ENCODE measurements at places on chromosomes 2 and 18.

- DNase-seq: no peak
Measured at GRCh38 chr18:40056079-40056692, 1898.8 kb upstream of the PIK3C3 start.

GRCh38 chr18:75353357-75353756, 74.1 kb downstream of the SMIM21 start:
- DNase-seq: no peak

DNA sequence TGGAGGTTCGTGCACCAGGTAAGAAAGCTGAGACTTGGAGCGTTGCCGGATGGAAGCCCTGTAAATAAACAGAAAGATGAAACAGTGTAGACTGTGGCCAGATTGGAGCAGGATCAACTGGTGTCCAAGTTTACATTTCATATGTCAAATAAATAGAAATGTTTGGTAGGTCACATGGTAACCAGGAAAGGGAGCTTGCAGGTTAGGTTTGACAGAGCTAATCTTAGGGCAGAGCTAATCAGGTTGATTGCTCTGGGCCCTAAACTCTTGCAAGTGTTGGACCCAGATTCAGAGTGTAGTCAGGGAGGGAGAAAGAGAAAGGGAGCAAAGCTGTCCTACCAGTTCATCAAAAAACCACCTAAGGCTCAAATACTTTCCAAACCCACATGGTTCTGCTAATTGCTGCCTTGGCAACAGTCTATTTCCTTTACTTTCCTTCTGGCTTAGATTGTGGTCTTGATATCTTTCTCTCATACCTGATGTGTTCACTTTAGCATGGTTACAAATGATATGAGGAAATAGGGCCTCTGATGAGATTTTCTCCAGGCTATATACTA, 63.2 kb downstream of the G6PC2 start:
- no peak for DNase-seq

GRCh38 chr2:133957724-133958480, 296.0 kb upstream of the MGAT5 start:
- DNase-seq: no peak

DNA sequence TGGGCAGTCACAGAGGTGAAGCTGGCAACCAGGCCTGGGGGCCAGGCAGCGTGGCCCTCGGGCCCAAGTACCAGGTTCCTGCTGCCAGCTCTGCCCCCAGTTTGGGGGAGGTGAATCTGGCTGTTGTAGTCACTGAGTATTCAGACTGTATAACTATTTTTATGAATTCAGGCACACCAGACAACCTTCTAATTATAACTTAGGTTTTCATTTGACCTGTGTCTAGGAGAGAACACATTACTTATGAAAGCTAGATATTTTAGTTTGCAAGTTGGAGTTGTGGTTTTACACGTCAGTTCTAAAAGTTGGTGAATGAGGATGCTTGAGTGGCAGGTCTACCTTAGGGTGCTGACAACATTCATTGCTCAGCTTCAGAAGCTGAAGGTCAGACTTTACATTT, 71.7 kb downstream of the LIMS1 start:
- DNase-seq: no peak

GRCh38 chr2:120798567-120799247, 63.0 kb downstream of the GLI2 start:
- no peak for DNase-seq

DNA sequence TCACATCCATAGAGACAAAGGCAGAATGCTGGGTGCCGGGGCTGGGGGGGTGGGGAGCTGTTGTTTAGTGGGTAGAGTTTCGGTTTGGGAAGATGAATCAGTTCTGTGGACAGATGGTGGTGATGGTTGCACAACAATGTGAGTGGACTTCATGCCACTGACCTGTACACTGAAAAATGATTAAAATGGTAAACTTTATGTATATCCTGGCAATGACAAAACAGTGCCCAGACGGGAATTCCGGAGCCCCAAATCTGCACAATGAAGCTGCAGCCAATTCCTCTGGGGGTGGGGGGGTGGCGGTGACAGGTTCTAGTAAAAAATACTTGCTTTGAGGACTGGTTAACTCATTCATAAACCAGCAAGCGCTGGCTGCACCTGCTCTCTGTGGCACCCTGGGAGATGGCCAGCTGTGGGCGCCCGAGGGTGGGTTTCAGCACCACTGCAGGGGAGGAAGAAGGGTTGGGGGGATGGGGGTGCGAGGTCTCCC, 81.8 kb upstream of the HPCAL1 start:
- DNase-seq: no peak

DNA sequence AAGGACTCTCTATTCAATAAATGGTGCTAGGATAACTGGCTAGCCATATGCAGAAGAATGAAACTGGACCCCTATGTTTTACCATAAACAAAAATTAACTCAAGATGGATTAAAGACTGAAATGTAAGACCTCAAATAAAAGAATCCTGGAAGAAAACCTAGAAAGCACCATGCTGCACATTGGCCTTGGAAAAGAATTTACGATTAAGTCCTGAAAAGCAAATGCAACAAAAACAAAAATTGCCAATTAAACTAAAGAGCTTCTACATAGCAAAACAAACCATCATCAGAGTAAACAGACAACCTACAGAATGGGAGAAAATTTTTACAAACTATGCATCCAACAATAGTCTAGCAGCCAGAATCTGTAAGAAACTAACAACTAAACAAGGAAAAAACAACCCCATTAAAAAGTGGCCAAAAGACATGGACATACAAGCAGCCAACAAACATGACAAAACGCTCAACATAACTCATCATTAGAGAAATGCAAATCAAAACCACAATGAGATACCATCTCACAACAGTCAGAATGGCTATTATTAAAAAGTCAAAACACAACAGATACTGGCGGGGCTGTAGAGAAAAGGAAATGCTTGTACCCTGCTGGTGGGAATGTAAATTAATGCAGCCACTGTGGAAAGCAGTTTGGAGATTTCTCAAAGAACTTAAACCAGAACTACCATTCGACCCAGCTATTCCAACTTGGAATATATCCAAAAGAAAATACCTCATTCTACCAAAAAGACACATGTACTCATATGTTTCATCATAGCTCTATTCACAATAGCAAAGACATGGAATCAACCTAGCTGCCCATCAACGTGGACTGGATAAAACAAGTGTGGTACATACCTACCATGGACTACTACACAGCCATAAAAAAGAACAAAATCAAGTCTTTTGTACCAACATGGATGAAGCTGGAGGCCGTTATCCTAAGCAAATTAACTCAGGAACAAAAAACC, 30.6 kb downstream of the SEPTIN10 start:
- no peak for DNase-seq

GRCh38 chr2:37560241-37560848, 111.1 kb downstream of the CDC42EP3 start:
- no peak for DNase-seq

- peak; percentile 83 for DNase-seq
Measured at GRCh38 chr2:160650196-160651118, 156.8 kb upstream of the RBMS1 start.

DNA sequence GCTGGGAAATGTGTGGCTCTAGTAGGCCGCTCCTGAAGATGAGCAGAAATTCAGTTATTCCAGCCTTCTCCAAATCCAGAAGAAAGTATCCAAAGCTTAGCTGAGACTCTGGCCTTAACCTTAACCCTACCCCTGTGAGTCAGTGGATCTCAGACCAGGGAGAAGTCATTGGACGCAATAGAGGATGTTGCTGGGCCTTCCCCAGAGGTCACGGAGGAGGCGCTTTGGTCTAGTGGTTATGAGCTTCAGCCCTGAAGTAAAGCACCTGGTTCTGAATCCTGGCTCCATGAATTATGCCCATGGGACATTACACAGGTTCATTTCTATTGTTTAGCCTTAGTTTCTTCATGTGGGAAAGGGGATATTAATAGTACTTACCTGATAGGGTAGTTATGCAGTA, 24.0 kb downstream of the PKDCC start:
- peak; percentile 38 for DNase-seq

DNA sequence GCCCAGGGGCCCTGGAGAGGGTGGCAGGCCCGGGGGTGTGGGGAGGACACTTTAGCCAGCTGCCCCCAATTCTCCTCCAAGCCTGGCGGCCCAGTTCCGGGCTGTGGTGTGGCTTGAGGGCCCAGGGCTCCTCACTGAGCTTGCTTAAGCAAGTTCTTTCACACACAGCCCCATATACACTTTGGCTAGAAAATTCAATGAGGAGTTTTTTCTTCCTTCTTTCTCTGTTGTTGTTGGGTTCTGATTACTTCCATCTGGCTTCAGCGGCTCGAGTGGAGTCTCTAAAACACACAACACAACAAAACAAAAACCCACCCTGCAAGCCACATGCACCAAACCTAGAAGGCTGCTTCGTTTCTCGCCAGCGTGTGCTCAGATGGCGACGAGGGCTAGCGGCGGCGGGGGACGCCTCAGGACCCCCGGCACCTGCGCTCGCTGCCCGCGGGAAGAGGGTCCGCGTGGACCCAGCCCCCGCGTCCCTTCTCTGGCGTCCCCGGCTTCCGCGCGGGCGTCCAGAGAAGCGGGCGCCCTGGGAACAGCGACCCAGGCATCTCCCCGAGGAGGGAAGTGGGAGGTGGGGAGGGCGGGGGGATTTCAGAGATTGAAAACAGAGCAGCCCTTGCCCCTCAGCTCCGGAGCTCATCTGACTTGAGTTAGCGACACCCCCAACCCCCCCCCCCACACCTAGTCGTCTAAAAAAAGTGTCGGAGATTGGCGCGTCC, 577 bp upstream of the GLI2 start:
- DNase-seq: no peak

GRCh38 chr2:210092791-210093190, 78.4 kb downstream of the KANSL1L start:
- no peak for DNase-seq

GRCh38 chr2:179233083-179233490, 31.5 kb downstream of the SESTD1 start:
- no peak for DNase-seq
